Stimulated activated CD8-positive, alpha-beta memory T cell treated with anti-CD3 and anti-CD28 coated beads, Interleukin-4, amount 100 ng/mL, for 1 hour (primary cell): ENCODE measurements at places on chromosomes 7 and 10.

- DNase-seq: no peak
These were observed 162.1 kb upstream of the NOBOX start for GRCh38 chr7:144565586-144565985.

- DNase-seq: no peak
These were observed 49.0 kb downstream of the WNT2 start for GRCh38 chr7:117273814-117274225.

DNA sequence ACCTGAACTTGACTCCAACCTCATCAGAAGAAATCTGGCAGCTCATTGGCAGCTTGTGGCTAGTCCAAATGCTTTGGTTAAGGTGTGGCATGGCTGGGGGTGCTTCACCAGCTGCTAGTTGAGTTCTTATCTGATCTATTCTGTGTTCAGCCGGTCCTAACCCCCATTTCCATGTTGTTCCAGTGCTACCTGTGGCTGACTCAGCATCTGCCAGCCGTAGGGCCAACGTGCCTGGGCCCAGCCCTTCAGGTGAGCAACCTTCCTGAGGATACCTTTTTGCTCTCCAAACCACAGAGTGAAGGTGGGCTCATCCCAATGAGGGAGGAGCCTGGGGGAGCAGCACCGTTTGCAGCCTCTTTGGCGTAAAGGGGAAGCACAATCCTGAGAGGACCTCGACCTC, 46.8 kb upstream of the C10orf120 start:
- DNase-seq: no peak

DNA sequence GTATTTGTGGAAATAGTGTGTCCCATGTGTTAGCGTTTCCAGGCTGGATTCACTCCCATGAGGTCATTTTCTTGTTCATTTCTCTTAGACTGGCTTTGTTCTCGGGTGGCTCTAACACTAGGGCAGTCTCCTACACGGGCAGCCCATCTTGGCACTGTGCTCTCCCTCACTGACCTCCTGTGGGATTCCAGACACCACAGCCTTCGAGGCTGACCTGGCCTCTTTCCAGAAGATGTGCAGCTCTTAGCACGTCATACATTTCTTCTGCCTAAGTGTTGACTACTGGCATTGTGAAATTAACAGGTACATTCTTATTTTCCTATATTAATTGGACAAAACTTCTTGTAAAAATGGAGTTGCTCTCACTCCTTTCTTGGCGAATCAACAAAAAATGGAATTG, 72.8 kb downstream of the INSYN2A start:
- no peak for DNase-seq

DNA sequence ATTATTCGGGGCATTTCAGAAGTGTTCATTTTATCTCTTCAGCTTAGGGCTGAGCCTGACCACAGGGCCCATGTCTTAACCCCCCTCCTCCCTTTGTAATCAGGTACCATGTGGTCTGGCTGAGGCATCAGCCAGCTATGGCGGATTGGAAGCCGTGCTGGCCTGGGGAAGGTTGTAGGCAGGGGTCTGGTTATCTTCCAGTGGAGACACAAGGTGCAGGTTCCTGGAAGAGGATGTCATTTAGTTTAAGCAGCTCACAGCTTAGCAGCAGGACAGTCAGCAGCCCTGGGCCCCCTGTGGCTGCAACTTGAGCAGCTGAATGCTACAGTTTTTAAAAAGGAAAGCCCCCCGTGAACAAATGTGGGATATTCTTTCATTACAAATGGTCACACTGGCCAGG, 22.1 kb downstream of the BAG3 start:
- DNase-seq: no peak

- DNase-seq: no peak
These were observed 7.4 kb downstream of the TMEM248 start for GRCh38 chr7:66928388-66928787.

GRCh38 chr7:4115941-4116610, 566.0 kb upstream of the FOXK1 start:
- DNase-seq: no peak
